ENCODE measurements at places on chromosomes 7 and 10. TPM values are rescaled to one million over a fixed set of nuclear protein-coding genes. Genes with fewer than 3 reads are reported as not detected.

The NANOS1 gene
- 2.2 TPM for total RNA-seq

The AZGP1 gene
- total RNA-seq = 0.58 TPM

The TMEM213 gene
- total RNA-seq = not detected

The LRIT1 gene
- total RNA-seq = not detected

The CHST3 gene
- total RNA-seq = 29.3 TPM

The NPTX2 gene
- not detected for total RNA-seq

The TRIM74 gene
- total RNA-seq = 0.26 TPM

The NPFFR1 gene
- not detected for total RNA-seq

The SORCS3 gene
- not detected for total RNA-seq

The ZFAND2A gene
- 40.7 TPM for total RNA-seq

The CBX3 gene
- 171 TPM for total RNA-seq

DNA sequence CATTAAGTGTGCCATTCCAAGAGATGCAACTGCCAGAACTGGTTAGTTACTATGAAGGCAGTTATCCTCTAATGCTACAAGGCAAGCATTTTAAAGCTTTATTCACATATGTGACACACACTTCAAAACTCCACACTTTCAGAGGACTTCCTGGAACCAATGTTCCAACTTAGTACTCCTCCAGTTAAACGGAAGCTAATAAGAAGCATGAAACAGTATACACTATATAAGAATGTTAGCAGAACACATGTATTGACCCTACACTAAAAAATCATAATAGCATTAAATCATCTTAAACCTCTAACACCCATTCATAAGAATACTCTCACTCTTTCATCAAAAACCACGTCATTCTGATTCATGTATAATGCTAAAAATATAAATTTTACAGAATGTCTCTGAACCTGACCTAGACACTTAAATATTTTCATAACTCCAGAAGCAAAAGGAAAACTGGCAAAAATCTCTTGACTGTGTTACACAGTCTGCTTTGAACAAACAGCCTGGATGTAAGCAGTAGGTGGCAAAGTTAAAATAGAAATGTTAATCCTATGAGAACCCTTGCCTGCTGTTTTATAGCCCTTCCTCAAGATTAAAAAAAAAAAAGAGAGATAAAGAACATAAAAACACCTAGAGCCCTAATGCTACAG is 135.0 kb downstream of the SEMA3C start:
- H3K27me3 ChIP-seq = no peaks in the 10 kb centered on the region
- peak overlapping the region; percentile 92 for H3K27ac ChIP-seq
- H3K36me3 ChIP-seq = peaks cover 55% of the 10 kb centered on the region
- H3K4me3 ChIP-seq = no peak overlapping the region

GRCh38 chr10:1643161-1643907 is 94.0 kb downstream of the ADARB2 start:
- DNase-seq = peak; percentile 51
- H3K27me3 ChIP-seq = peaks cover under 1% of the 10 kb centered on the region
- no peak overlapping the region for H3K27ac ChIP-seq
- H3K4me3 ChIP-seq = no peak overlapping the region
- H3K4me1 ChIP-seq = no peaks in the 10 kb centered on the region

GRCh38 chr10:100746784-100747455 is 1.5 kb downstream of the PAX2 start:
- no peak for DNase-seq
- peaks cover 5% of the 10 kb centered on the region for H3K36me3 ChIP-seq
- peaks cover 7% of the 10 kb centered on the region for H3K4me1 ChIP-seq

DNA sequence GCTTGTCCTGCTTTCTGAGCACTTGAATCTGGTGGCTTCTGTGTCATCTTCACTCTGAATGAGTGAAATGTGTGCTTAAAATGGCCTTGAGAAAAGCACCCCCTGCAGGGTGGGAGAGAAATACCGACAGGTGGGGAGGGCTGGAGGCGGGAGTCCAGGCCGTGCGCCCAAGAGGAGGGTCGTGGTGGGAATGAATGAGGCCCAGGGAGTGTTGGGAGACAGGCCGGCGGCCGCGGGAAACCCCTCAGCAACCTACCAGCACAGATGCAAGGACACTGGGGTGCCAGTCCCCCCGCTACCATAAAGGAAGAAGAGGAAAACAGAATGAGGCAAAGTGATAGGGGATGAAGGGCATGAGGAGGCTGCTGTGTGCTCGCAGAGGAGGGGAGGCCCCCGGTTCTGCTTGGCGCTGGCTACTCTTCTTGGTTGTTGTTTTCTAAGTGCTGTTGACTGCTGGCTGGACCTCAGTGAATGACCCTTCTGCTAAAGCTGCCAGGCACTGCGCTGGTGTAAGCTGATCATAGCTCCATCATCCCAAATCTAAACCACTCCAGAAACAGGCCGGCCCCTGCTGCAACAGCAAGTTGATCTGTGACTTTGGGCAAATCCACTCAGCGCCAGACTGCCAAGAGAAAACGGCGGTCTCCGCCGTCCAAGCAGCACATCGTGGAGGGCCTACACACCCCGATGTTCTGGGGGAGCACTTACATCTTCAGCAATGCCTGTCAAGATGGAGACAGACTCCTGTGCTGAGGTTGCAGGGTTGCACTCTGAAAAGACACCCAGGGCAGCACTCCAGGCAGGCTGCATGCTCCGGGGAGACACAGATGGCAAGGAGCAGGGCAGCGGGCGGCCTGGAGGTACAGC is 378.5 kb downstream of the DNAJB6 start:
- peaks cover 6% of the 10 kb centered on the region for H3K36me3 ChIP-seq
- no peak for DNase-seq
- no peaks in the 10 kb centered on the region for H3K4me1 ChIP-seq
- H3K27me3 ChIP-seq = no peaks in the 10 kb centered on the region
- H3K4me3 ChIP-seq = no peak overlapping the region
- no peak overlapping the region for H3K27ac ChIP-seq

- H3K36me3 ChIP-seq = peaks cover 6% of the 10 kb centered on the region
- DNase-seq = no peak
- H3K4me1 ChIP-seq = peaks cover 5% of the 10 kb centered on the region
Measured at GRCh38 chr7:133623721-133624120, 370.8 kb downstream of the EXOC4 start.

GRCh38 chr7:159033956-159034355 is 110.7 kb downstream of the VIPR2 start:
- H3K27me3 ChIP-seq = no peaks in the 10 kb centered on the region
- H3K4me3 ChIP-seq = no peak overlapping the region
- DNase-seq = no peak
- H3K36me3 ChIP-seq = no peaks in the 10 kb centered on the region
- H3K27ac ChIP-seq = no peak overlapping the region

DNA sequence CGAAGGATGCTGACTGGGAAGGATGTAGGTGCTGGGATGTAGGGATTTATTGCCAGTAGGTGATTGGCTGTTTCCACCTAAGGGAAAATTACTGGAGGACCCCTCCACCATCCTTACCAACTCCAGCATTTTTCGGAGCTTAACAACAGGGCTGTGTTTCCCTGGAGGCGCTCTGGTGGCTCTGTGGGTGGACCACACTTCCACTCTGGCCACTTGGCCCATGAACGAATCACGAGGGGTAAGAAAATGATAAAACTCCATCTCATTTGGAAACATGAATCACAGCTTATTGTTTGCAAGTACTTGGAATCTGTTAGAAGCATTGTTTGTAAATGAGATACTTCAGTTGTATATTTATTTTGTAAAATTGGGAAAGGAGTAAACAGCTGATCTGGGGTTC is 3.0 kb downstream of the DOCK1 start:
- H3K36me3 ChIP-seq = peaks cover 7% of the 10 kb centered on the region
- H3K27me3 ChIP-seq = no peaks in the 10 kb centered on the region
- H3K4me1 ChIP-seq = peaks cover 43% of the 10 kb centered on the region
- H3K4me3 ChIP-seq = no peak overlapping the region
- DNase-seq = no peak

GRCh38 chr7:1537535-1538412 is 7.3 kb downstream of the MAFK start:
- peaks cover 38% of the 10 kb centered on the region for H3K36me3 ChIP-seq
- peak overlapping the region; percentile 70 for H3K4me3 ChIP-seq
- DNase-seq = peak; percentile 35
- peaks cover 10% of the 10 kb centered on the region for H3K4me1 ChIP-seq
- H3K27ac ChIP-seq = peak overlapping the region; percentile 75

- H3K27ac ChIP-seq = no peak within 1 kb of the TSS
- DNase-seq = no peak
- H3K27me3 ChIP-seq = no peaks in the 10 kb centered on the region
- no peak within 1 kb of the TSS for H3K4me3 ChIP-seq
Measured at GRCh38 chr10:101843032-101844021, at the start of gene KCNIP2. Gene KCNIP2 (minus strand): TSS chr10:101843800. CDS start chr10:101843568, 232 bp downstream.

- DNase-seq = peak; percentile 59
- no peaks in the 10 kb centered on the region for H3K4me1 ChIP-seq
- H3K27ac ChIP-seq = no peak overlapping the region
- H3K36me3 ChIP-seq = no peaks in the 10 kb centered on the region
- H3K27me3 ChIP-seq = no peaks in the 10 kb centered on the region
- H3K4me3 ChIP-seq = no peak overlapping the region
Measured at GRCh38 chr7:34530259-34530658, 127.8 kb upstream of the NPSR1 start.

DNA sequence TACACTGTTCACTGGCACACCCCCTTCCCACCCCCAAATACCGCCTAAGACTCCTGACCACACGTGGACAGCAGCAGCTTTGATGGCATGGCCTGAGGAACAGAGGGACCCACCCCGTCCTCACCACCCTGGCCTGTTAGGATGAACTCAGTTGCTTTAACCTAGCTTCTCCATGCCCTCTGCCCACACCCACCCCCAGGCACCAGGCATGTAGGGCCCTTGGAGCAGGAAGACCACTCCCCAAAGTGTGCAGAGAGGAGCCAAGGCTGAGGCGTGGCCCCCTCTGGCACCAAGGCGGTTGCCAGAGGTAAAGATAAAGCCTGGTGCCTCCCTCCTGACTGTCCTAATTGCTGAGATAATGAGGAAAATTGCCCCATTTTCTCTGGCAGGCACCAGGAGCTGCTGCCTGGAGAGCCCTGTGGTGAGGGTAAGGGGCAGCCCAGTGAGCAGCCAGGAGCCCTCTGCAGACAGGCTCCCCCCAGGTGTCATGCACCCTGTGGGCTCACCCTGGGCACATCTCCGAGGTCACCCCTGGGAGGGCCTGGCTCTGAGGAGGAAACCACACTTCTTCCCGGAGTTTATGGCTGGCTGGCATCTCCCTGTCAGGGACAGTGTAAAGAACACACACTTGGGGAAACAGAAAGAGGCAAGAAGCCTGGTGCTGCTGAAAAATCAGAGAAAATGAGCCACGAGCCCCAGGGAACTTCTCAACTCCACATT is 47.7 kb downstream of the LRRC20 start:
- H3K36me3 ChIP-seq = peaks cover 6% of the 10 kb centered on the region
- no peak overlapping the region for H3K27ac ChIP-seq
- DNase-seq = no peak
- H3K4me3 ChIP-seq = no peak overlapping the region
- no peaks in the 10 kb centered on the region for H3K27me3 ChIP-seq

- DNase-seq = no peak
Measured at GRCh38 chr10:118669835-118670234, 74.4 kb upstream of the PRLHR start.

DNA sequence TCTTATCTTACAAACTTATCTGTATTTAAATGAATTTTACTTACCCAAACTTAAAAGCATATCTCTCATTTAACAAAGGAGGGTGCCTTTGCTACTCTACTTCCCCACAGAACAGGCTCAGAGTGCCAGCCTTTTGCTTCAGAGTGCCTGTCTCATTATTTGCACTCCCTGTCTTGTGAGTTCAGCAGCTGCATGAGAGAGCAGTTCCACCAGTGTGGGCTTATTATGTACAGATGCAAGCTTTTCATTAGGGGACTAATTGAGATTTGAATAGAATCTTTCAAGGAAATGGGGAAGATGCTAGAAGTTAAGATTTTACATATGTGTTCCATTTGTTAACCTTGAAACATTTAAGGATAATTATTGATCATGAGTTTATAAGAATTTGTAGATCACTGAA is 310.2 kb upstream of the LRRN3 start:
- H3K4me3 ChIP-seq = no peak overlapping the region
- no peaks in the 10 kb centered on the region for H3K27me3 ChIP-seq
- DNase-seq = no peak
- H3K4me1 ChIP-seq = no peaks in the 10 kb centered on the region
- no peaks in the 10 kb centered on the region for H3K36me3 ChIP-seq
- H3K27ac ChIP-seq = no peak overlapping the region

- peaks cover 58% of the 10 kb centered on the region for H3K27me3 ChIP-seq
- H3K36me3 ChIP-seq = no peaks in the 10 kb centered on the region
- H3K27ac ChIP-seq = no peak overlapping the region
Measured at GRCh38 chr10:29239569-29240472, 49.0 kb upstream of the LYZL1 start.

- H3K27me3 ChIP-seq = no peaks in the 10 kb centered on the region
- H3K27ac ChIP-seq = no peak overlapping the region
- no peak overlapping the region for H3K4me3 ChIP-seq
Measured at GRCh38 chr10:3411044-3411443, 238.5 kb upstream of the PITRM1 start.

DNA sequence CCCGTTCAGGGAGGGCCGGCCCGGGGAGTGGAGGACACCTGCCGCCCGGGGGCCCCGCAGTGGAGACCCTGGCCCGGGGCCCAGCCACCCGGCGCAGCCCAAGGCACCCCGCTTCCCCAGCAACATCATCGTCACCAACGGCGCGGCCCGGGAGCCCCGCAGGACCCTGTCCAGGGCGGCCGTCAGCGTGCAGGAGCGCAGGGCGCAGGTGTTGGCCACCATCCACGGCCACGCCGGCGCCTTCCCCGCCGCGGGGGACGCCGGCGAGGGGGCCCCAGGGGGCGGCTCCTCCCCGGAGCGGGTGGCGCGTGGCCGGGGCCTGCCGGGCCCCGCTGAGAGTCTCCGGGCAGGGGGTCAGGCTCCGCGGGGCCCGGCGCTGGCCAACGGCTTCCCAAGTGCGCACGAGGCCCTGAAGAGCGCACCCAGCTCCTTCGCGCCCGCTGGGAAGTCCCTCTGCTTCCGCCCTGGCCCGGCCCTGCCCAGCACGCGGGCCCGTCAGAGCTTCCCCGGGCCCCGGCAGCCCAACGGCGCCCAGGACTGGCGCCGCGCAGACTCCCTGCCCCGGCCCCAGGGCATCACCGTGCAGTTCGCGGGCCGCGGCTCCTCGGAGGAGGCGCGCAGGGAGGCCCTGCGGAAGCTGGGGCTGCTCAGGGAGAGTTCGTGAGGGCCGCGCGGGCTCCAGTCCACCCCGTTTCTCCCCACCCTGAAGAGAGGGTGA is 46.7 kb downstream of the PROSER2 start:
- DNase-seq = no peak
- no peak overlapping the region for H3K4me3 ChIP-seq
- no peaks in the 10 kb centered on the region for H3K4me1 ChIP-seq
- no peaks in the 10 kb centered on the region for H3K27me3 ChIP-seq
- H3K27ac ChIP-seq = no peak overlapping the region

- peaks cover 14% of the 10 kb centered on the region for H3K27me3 ChIP-seq
Measured at GRCh38 chr7:159140170-159140910, 4.3 kb downstream of the VIPR2 start.

- no peak overlapping the region for H3K4me3 ChIP-seq
- H3K27ac ChIP-seq = no peak overlapping the region
- H3K27me3 ChIP-seq = no peaks in the 10 kb centered on the region
- no peaks in the 10 kb centered on the region for H3K36me3 ChIP-seq
- DNase-seq = no peak
Measured at GRCh38 chr7:156111-157007, 36.0 kb upstream of the FAM20C start.

GRCh38 chr7:102990642-102991041 is 77.8 kb downstream of the LRRC17 start:
- no peak overlapping the region for H3K27ac ChIP-seq
- no peaks in the 10 kb centered on the region for H3K36me3 ChIP-seq
- no peaks in the 10 kb centered on the region for H3K27me3 ChIP-seq
- H3K4me3 ChIP-seq = no peak overlapping the region
- DNase-seq = no peak
- no peaks in the 10 kb centered on the region for H3K4me1 ChIP-seq

GRCh38 chr7:130956417-130957136 is 222.6 kb upstream of the KLF14 start:
- peaks cover 70% of the 10 kb centered on the region for H3K4me1 ChIP-seq
- peaks cover 4% of the 10 kb centered on the region for H3K36me3 ChIP-seq
- H3K27me3 ChIP-seq = no peaks in the 10 kb centered on the region
- peak overlapping the region; percentile 76 for H3K4me3 ChIP-seq

All from MCF 10A (cell line).